Thymus (tissue), 14 donors: ENCODE measurements at places on chromosomes 1 and 21. TPM values are rescaled to one million over a fixed set of nuclear protein-coding genes. Genes with fewer than 3 reads are reported as not detected.

The CD1E gene
- 964 TPM for total RNA-seq

The CADM3 gene
- 0.42 TPM for total RNA-seq

The LRRC38 gene
- 0.19 TPM for total RNA-seq

DNA sequence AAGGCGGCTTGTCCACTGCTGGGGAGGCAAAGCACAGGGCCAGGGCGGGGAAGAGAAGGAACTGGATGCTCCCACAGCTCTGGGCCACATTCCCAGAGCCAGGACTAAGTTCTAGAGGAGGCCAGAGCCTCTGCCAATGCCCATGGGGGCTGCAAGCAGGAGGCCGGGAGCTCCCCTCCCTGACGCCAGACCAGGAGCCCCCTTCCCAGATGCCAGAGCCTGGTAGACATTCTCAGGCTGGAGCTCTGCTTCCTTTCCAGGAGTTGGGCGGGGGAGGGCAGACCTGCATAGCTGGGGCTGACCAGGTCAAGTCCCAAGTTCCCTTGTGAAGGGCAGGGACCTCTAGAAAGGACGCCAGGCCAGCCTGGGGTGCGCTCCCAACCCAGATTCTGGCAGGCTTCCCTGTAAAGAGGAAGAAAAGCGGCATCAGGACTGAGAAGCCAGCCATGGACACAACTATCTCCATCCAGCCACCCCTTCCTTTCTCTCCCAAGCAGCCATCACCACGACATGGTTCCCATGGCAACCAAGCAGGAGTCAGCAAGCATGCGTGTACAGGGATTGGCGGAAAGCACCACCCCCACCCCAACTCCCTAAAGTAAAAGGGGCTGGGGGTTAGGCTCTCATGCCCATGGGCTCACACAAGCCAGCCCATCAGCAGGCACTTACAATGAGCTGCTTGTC lies 13.4 kb downstream of the KIF21B start:
- DNase-seq: no peak

- no peak for DNase-seq
Observed at GRCh38 chr1:15628003-15628402, 10.7 kb downstream of the DDI2 start.

DNA sequence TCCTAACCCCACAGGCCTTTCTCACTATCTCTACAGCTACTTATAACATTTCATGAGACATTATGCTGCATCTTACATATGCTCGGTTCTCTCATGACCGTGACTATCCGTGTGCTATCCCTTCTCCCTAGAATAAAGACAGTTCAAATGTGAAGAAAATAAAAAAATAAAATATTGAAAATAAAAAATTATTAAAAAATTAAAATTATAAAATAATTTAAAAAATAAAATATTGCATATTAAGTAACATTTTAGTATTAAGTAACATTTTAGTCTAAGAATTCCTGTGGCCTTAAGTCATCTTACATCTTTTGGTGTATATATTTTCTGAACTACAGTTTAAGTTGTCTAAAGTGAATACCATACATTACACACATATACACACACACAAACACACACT lies 415.5 kb downstream of the DPYD start:
- DNase-seq: no peak
